Activated CD4-positive, alpha-beta T cell treated with anti-CD3 and anti-CD28 coated beads, Interleukin-2, amount 10 ng/mL, durations not matched to agents 7 days and 5 days (primary cell): ENCODE measurements at places on chromosomes 1 and 21. TPM values are rescaled to one million over a fixed set of nuclear protein-coding genes. Genes with fewer than 3 reads are reported as not detected.
A peak's percentile ranks its signal among the peaks of the same experiment; 100 is the strongest.

- DNase-seq = no peak
Measured at GRCh38 chr1:36458910-36459309, 5.3 kb downstream of the MRPS15 start.

FAM131C gene
- total RNA-seq = 0.67 TPM

SELENBP1 gene
- total RNA-seq = not detected

DNA sequence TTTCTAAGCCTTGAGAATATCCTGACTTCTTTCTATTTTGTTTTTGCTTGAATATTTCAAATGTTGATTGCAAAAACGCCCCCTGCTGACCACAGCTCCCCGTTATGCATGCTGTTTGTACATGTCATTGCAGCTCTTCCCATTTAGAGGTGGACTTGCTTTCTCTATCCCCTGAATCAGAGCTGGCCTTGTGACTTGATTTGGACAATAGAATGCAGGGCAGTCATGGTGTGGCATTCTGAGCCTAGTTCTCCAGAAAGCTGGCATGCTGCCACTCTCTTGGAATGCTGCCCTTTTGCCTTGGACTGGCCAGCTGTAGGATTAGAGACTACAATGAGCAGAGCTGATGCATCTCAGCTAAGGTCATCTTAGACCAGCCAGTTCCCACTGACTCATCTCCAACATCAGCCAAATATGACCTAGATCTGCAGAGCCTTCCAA lies 1561.5 kb downstream of the MRPL39 start:
- DNase-seq = peak; percentile 14

GRCh38 chr1:43255438-43256210 lies 14.2 kb upstream of the TMEM125 start:
- DNase-seq = no peak

CYP4A22 gene
- total RNA-seq = not detected

LPAR3 gene
- 1.3 TPM for total RNA-seq

DNA sequence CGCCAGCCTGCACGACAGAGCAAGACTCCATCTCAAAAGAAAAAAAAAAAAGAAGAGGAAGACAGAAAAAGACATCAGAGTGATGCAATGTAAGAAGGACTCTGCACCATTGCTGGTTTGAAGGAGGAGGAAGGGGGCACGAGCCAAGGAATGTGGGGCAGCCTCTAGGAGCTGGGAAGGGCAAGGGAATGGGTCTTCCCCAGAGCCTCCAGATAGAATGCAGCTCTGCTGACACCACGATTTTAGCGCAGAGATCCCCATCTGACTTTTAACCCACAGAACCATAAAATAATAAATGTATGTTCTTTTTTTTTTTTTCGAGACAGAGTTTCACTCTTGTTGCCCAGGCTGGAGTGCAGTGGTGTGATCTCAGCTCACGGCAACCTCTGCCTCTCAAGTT lies 33.9 kb upstream of the LAMC2 start:
- no peak for DNase-seq

FOXO6 gene
- total RNA-seq = not detected

- no peak for DNase-seq
Measured at GRCh38 chr1:10860682-10861081, 64.2 kb upstream of the CASZ1 start.

GRCh38 chr1:26787381-26787705 lies 407 bp upstream of the PIGV start:
- peak; percentile 73 for DNase-seq

GRCh38 chr1:186323865-186324264 lies 51.2 kb downstream of the TPR start:
- no peak for DNase-seq

PLA2G2D gene
- total RNA-seq = not detected

- peak; percentile 69 for DNase-seq
Measured at GRCh38 chr1:67211589-67212563, 45.6 kb downstream of the IL23R start.

- no peak for DNase-seq
Measured at GRCh38 chr1:67285780-67286488, 21.7 kb upstream of the IL12RB2 start.

DNA sequence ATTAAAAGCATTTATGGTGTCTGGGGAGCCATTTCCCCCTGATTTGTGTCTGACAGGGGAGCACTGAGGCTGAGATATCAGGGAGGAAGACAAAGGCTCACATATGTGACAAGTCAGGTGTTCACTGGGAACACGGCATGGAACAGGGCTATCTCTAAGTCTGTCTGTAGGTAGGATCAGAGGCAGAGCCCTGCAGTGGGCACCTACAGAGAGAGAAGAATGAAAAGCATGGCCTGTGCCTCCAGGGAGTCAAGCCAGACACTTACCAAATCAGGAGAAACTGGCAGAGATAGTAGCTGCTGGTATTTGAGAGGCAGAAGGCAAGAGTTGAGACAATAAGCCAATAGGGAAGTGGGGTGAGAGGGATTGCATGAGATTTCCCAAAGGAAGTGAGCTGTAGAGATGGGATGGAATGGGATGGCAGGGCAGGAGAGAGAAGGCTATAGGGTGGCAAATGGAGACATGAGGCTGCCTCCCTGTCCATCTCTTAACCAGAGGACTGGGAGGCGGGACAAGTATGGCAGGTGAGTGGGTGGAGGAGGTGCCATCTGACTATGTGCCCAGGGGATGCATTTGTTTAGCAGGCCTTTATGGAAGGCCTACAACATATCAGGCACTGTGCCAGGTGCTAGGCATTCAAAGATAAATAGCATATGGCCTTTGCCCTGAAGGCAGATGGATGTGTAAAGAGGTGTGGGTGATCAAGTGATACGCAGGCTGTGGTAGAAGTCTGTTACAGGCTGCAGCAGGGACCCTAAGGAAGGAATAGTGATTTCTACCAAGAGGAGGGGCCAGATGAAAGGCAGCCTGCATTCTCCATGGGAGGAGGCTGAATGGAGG lies 136.2 kb upstream of the IPO9 start:
- no peak for DNase-seq

LRRC38 gene
- not detected for total RNA-seq

DNA sequence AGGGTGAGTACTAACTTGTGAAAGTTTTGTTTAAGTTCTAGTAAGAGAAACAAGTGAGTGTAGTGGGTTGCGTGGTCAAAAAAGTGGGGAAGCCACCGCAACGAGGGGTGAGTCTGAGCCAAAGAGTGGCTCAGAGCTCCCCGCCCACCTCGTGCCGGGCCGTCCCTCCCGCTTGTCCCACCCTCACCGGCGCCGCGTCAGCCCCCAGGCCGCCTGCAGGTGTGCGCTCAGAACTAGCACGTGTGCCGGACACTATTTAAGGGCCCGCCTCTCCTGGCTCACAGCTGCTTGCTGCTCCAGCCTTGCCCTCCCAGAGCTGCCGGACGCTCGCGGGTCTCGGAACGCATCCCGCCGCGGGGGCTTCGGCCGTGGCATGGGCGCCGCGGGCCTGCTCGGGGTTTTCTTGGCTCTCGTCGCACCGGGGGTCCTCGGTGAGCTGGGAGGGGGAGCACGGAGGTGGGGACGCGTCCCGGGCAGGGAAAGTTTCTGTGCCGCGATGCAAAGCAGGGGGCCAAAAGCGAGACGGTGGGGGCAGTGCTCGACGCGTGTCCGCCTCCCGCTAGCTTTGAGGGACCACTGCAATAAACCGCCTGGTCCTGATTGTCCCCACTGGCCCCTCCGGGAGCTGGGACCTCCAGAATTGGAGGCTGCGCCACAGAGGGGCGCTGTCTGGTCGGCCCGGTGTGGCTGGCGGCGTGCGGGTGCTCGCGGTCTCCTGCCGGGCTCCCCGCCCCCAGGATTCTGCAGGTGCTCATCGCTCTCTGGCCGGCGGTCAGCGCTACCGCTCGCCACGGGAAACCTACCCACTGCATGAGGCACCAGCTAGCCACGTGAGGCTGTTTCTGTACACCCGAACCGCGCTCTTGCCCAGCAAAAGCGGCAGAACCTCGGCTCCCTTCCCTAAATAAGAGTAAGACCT lies at the start of gene CR2:
CR2 (plus strand) TSS at position 283 of the 919 bp plus-strand sequence; CDS start at position 374, 91 bp downstream.
- DNase-seq = peak; percentile 21

SELL gene
- total RNA-seq = 568 TPM

PAX7 gene
- not detected for total RNA-seq

GRCh38 chr1:153519242-153519641 lies 16.5 kb downstream of the S100A6 start:
- no peak for DNase-seq

- no peak for DNase-seq
Measured at GRCh38 chr1:26951821-26952497, 8.3 kb downstream of the KDF1 start.

GRCh38 chr1:85571828-85572227 lies 8.7 kb upstream of the CCN1 start:
- DNase-seq = no peak

GRCh38 chr1:112704934-112705627 lies 1.8 kb downstream of the RHOC start:
- DNase-seq = peak; percentile 77

KRTAP13-2 gene
- not detected for total RNA-seq

- DNase-seq = no peak
Measured at GRCh38 chr1:169081503-169082123, 24.9 kb upstream of the ATP1B1 start.

DNA sequence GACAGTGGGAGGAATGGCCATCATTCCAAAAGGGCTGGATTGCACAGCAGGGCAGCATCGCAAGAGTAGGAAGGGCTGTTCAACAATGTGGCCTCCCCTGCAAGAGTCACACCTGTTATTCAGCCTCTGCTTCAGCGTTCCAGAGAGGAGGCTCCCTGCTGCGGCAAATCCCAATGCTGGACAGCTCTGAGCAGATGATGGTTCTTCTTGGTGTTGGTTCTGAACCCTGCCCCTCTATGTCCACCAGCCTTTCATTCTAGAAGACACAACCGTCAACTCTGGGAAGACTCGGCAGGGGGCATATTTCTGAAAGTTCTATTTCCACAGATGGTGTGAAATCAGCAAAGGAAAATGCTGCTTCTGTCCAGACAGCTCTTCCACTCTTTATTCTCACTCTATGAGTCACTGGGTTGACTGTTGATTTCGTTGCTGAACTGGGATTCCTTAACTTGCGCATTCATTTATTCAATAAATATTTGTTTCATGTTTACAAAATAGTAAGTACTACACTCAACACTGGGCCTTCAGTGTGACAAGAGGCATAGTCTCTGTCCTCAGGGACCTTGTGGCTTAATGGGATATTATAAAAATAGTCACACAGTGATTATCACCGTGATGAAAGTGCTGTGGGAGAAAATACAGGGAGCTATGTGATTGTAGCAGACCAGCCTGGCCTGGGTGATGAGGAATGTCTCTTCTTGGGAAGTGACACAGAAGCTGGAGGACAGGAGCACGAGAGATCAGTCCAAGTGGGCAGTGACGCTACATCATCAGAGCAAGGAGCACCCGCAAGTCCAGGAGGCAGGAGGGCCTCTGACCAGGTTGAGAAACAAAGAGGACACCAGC lies 260.3 kb downstream of the SIPA1L2 start:
- DNase-seq = no peak

DNA sequence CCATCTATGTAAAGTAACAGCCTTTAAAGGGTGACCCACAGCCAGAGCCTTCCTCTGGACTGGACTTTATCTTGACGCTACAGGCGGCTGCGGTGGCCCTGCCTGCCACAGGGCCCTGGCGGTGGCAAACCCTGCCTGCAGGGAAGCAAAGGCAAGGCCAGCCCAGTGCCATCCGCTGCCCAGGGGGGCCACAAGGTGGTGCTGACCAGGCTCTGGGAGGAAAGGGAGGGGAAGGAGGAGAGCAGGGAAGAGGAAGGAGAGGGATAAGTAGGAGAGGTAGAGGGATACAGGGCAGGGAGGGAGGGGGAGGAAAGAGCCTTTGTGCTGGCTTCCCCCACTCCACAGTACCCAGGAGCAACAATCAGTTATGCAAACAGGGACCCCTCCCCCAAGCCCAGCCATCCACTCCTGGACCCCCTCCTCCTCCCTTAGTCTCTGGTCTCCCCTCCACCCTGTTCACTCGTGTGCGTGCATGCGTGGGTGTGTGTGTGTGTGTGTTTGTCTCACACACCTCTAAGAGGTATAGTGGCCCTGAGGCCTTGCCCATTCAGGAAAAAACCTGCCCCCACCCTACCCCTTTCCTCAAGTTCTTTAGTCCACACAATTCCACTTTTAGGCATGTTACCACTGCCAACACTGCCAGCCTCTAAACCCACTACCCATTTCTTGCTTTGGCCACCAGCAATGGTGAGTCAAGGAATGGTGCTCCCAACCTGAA lies 30.3 kb downstream of the SSBP3 start:
- DNase-seq = no peak

GRCh38 chr1:216193839-216194443 lies 229.3 kb downstream of the USH2A start:
- no peak for DNase-seq

TSPEAR gene
- not detected for total RNA-seq

LCE1F gene
- not detected for total RNA-seq

DNA sequence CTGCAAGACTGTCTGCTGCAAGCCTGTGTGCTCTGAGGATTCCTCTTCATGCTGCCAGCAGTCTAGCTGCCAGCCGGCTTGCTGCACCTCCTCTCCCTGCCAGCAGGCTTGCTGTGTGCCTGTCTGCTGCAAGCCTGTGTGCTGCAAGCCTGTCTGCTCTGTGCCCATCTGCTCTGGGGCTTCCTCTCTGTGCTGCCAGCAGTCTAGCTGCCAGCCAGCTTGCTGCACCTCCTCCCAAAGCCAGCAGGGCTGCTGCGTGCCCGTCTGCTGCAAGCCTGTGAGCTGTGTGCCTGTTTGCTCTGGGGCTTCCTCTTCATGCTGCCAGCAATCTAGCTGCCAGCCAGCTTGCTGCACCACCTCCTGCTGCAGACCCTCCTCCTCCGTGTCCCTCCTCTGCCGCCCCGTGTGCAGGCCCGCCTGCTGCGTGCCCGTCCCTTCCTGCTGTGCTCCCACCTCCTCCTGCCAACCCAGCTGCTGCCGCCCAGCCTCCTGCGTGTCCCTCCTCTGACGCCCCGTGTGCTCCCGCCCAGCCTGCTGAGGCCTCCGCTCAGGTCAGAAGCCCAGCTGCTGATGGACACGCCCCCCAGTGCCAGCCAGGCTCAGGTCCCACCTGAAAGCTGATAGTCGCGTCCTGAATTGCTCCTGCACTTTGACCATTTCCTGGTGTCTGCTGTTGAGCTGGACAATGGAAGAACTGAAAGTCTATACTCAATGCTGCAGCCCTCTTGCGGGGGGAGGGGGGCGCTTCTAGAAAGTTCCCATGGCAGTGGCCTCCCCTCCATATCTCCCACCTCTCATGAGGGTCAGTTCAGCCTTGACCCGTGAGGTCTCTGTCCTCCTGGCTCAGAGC lies 1.2 kb downstream of the KRTAP10-4 start:
- DNase-seq = no peak
